Activated gamma-delta T cell (primary cell): ENCODE measurements at places on chromosomes 4 and X.

DNA sequence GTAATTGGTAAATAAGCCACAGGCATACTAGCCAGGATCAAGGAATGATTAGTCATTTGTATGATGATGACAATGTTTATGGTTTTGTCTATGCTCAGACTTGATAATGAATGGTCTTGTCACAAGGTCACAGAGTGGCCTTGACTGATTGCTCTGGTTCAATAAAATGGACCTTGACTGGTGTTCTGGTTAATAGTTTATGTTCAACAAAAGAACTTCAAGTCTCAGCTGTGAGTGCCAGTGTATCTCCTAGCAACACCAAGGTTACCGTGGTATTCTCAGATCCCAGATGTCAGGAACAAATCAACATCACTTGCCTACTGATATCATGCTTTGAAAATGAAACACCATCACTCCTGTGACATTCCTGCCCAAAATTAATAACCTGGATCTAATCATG is 16.3 kb upstream of the LRAT start:
- DNase-seq = no peak

GRCh38 chr4:57119054-57119651 is 9.0 kb upstream of the IGFBP7 start:
- no peak for DNase-seq

DNA sequence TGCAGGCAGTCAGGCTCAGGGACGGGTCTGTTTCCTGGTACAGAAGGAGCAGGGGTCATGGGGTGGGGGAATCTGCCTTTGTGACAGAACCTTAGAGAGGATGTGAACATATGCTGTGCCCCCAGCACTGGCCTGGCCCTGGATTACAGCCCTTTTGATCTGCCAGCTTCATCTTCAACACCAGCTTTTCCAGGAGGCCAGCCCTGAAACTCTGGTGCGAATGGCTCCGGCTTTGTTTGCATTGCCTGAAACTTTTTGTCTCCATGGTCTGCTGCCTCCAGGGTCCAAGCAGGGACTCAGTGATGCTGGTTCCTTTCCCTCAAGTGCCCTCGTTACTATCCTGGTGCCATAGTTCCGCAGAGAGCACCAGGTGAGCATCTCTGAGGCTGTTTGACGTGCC is 2.1 kb downstream of the CNGA2 start:
- DNase-seq = no peak

DNA sequence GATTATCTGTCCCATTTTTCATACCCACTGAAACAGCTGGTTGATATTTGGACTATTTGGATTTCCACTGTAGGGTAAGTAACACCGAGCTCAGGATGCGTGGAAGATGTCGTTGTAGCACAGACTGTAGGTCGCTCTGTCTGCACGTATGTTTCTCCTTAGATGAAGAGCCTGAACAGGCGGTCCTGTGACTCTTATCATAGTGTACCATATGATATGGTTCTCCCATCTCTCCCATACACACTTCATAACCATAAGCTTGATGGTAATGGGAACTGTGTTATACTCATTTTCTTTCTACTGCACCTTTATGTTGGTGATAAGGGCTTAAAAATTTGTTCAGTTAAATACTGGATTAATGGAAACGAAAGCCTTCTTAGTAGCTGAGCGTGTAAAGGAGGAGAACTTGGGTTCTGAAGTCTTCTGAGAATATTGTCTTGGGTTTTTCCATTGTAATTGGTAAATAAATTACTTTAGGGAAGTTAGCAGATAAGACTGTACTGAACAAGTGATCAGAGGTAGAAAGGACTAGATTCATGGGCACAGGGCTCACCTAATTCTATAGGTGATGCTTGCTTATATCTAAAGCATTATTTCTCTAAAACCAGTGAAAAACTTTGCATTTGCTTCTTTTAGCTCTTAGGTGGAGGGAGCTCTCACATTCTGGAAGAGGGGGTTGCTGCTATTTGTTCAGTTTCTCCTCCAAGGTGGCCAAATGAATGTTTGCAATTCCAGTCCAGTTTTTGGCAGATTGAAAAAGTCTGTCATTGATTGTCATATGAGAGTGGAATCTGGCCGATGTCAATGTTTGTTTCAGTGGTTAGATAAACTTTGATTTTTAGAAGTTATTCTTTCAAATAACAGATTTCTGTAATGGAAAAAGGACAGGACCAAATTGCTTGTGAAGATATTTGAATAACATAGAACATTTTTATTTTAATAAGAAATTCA is 15.8 kb downstream of the SMAD1 start:
- DNase-seq = no peak

GRCh38 chr4:74624351-74625151 is 169.8 kb downstream of the BTC start:
- DNase-seq = no peak

GRCh38 chr4:5798462-5798861 is 87.5 kb downstream of the EVC start:
- no peak for DNase-seq

DNA sequence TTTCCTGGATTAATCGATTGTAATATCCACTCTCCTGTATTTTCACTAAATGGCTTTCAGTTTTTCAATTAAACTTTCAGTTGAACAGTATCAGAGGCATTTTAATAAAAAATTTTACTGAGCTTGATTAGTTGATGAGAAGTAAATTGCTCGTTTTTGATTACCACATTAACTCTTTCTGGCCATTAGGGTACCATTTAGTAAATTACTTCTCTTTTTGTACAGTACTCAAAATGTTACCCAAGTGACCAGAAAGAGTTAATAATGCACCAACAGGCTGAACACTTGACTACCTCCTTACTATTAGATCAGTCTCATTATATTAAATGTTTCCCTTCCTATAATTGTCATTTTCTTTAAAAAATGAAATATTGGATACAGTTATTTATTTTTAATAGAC is 289.2 kb downstream of the TENM3 start:
- no peak for DNase-seq

DNA sequence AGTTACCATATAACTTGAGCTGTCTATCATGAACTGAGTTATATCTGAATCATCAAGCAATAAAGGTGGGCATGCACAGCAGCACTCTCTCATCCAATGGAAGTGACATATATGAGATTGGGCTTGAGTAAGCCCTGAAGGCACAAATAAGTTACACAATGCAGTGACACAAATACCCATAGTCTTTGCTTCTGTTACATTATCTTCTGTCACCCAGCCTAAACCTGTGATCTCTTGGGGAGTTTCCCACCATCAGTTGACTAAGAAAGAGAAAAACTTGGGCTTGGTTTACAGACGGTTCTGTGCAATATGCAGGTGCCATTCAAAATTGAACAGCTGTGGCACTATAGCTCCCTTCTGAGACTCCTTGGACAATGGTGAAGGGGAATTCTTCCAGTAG is 138.8 kb upstream of the IL15 start:
- no peak for DNase-seq
